Left colon (tissue), 2 donors: ENCODE measurements at places on chromosomes 16 and 17.
A peak's percentile ranks its signal among the peaks of the same experiment; 100 is the strongest.

DNA sequence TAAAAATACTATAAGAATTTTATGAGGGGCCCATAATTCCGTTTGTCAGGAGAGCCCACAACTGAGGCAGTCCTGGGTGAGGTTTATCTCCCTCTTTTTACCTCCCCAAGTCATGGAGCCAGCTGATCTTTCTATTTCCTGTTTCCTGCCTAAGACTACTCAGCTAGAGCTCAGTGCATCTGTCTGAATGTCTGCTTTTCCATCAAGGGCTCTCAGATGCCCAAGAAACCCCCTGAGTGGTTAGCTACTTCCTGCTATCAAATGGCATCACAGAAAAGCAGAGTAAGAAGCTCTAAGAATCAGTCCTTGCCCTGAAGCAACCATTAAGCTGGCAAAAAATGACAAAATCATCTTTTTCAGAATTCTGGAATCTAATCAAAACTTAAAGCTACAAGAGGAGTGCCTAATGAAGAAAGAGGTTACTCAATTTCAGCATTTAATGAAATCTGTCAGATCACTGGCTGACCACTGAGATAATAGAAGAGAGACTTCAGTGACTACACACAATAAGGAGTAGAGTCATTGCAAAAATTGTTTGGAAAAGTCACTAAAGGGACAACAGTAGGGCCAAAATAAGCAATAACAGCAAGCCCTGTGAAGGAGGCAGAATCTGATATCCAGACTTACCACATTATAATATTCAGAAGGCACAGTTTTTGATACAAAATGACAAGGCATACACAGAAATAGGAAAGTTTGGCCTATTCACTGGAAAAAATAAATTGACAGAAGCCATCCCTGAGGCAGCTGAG, 150.1 kb downstream of the CYB561 start:
- DNase-seq: no peak

DNA sequence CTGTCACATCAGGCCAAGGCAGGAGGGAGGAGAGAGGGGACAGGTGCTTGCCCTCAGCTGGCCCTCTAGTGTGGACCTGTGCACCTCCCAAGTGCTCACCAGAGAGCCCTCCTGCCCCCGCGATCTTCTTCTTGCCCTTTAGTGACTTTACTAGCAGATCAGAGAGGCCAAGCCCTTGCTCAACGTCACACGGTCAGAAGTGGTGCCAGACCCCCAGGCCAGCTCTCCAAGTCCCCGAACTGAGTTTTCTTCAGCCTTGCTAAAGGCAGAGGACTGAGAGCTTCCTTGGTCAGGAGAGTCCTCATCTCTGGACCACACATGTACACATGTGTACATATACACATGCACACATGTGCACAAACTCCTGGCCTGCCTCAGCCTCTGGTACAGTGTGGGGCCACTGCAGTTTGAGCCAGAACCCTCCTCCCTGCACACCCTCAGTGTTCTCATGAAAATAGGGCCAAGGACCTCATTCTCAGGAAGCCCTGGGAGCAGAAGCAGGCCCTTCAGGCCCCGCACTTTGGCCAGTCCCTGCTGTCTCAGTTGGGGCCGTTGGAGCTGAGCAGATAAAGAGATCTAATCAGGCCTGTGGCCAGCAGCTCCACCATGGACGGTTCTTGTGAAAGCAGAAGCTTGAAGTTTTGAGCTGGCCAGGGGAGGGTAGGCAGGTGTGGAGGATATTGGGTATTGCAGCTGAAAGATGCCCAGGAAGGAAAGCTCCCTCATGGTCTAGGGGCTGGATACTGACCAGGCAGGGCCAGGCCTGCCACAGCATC, 7.4 kb upstream of the EPX start:
- no peak for DNase-seq

DNA sequence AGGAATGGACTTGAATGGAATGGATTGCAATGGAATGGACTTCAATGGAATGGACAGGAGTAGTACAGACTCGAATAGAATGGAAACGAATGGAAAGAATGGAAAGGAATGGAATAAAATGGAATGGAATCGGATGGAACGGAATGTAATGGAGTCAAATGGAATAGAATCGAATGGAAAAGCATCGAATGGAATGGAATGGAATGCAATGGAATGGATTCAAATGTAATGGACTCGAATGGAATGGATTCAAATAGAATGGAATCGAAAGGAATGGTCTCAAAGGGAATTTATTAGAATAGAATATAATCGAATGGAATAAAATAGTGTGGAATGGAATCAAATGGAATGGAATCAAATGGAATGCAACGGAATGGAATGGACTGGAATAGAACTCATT, 484.9 kb upstream of the WSB1 start:
- no peak for DNase-seq

DNA sequence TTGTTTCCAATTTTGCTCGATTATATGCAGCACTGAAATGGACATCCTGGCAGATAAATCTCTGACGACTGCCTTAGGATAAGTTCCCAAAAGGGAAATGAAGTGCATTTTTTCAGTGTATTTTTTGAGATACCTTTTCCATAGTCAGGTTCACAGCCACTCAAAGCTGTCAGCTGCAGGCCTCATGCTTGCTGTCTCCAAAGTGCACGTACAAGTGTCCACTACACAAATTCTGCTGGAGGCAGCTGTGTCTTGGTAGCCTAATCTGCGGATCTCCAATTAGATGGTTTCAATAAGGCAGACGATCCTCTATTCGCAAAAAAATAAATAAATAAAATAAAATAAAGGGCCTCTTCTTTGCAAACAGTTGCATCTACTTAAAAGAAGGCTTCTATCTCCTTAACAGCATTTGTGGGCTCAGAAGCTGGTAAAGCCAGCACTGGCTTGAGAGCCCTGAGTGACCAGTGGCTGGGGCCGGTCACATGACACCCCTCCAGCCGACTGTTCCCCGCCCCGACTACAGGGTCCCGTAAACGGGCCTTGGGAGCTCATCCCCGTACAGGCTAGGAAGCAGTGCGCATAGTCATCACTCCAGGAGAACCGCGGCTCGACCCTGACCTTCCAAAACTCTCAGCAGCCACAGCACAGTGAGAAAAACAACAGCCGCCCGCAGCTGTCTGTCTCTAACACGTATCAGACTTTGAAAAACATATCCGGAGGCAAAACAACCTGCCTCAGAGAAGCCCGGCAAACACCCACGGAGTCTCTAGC, 18.8 kb downstream of the RPH3AL start:
- peak; percentile 51 for DNase-seq

DNA sequence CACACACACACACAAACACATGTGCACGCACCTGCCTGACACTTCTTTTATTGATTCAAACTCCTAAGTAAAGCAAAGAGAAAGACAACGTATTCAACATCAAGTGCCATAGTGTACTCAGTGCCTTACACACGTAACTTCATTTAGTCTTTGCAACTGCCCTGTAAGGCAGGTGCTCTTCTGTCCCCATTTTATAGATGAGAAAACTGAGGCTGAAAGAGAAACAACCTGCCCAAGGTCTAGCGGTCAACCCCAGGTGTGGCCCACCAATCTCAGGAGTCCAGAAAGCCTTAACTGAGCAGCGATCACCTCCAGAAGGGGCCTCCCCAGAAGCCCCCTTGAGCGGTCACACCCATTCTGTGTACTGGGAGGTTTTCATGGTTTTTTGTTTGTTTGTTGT, 10.3 kb upstream of the GSG1L start:
- DNase-seq: no peak

- DNase-seq: no peak
Observed at GRCh38 chr17:71494062-71494855, 626.6 kb upstream of the SOX9 start.
